ENCODE measurements at places on chromosomes 6 and 20.

DNA sequence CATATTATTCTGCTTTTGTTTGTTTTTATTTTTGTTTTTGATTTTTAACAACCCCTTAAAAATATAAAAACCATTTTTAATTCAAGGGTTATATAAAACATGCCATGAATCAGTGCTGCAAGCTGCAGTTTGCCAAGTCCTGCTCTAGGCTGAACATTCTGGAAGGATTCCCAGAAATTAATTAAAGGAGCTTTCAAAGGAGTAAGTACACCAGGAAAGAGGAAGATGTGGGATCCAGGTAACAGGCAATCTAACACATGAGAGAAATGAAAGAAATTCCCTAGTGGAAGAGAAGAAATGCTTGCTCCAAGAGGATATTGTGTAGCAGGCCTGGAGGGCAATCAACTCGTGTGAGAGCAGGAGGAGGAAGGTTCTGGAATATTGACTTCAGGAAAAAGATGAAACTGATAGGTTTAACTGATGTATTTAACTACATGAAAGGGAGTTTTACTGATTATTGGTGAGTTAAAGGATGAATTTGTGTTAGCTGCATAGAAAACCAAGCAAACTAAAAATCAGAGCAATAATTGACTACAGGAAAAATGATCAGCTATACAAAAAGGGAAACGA is 146.0 kb upstream of the PHACTR1 start:
- no peak for DNase-seq

DNA sequence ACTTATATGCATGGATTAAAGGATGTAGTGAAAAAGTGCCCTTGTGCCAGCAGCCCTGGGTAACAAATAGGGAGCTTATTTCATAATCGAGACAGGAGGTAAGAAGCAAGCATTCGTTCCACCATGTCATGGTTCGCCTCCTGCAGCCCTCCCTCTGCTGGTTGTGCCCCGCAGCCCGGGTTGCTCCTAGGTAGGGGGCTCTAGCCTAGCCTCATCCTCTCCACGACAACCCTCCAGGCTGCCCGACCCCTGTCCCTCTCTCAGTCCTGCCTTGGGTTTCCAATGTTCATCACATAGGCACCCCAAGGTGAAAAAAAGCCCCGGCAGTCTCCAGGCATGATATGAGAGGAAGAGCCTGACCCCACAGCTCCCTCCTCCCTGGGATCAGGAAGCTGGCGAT is 75.5 kb upstream of the SYNDIG1 start:
- DNase-seq: no peak

DNA sequence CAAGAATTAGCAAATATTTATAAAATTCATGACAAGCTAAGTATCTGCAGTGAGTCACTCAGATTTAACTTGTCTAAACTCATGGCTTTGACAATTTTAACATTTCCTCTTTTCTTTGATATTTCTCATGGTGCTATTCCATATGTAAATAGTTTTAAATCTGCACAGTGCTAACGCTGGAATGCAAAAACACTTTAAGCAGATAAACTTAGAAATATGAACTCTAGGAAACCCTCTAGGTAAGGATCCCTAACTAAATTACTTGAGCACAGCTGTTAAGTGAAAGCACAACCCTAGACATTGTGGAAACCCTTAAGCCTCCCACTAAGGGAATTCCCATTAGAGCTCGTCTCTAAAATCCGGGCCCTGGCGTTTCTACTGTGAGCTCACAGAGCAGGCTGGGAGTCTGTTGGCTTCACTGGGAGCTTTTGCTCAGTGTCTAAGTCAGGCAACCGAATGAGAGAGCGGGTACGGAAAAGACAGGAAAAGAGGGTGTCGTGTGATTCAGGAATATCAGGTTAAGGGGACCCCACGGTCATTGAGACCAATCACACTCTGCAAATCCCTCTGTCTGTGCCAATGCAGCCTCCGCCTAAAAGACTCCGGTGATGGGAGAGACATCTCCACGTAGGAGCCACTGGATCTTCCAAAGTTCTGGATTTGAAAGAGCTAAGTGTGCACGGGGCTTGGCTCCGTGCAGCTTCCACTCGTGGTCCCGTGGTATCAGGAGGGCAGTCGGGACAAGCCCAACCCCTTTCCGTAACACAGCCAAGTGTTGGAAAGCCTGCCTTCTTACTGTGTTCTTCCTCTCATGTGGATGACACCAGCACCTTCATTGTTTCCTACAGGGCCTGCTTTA is 112.3 kb upstream of the RPS6KA2 start:
- DNase-seq: no peak

DNA sequence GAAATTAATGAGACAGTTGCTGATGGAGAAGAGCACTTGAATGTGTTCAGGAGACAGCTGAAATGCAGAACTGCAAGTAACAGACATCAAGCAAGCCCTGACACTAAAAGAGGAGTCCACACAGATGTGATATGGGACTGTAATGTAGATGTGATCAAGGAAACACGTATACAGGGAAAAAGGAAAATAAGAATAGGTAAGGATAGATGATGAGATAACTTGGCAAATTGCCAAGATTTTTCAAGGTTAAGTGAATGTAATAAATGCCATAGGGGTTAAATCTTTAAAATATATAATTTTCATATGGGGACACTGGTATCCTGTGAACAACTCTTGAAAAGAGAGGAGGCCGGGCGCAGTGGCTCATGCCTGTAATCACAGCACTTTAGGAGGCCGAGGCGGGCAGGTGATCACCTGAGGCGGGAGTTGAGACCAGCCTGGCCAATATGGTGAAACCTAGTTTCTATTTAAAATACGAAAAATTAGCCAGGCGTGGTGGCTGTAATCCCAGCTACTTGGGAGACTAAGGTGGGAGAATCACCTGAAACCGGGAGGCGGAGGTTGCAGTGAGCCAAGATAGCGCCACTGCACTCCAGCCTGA is 7.2 kb upstream of the SNX14 start:
- DNase-seq: no peak

DNA sequence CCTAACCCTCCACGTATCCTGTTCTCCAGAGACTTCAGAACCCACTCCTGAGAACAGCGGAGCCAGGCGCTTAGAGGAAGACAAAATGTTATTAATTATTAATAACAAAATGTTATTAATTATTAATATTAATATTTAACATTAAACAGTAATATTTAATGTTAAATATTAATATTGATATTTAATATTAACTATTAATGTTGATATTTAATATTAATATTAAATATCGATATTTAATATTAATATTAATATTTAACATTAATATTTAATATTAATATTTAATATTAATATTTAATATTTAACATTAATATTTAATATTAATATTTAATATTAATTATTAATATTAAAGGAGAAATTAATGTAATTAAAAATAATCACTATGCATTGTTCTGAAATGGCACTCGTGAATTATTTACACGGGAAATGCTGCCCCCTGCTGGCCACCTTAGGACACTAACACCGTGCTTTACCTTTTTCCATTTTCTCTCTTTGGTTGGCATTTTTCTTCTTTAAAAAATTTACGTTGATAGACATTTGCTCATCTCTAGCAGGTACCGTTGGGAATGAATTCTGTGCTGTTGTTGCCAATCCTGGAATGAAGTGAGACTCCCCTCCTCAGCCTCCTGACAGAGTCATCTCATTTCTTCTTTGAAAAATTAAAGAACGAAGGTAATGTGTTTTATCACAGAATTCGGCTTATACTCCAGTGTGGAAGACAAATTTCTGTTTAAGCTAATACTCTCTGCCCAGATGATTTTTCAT is 7.5 kb upstream of the GGTLC1 start:
- peak; percentile 60 for DNase-seq

DNA sequence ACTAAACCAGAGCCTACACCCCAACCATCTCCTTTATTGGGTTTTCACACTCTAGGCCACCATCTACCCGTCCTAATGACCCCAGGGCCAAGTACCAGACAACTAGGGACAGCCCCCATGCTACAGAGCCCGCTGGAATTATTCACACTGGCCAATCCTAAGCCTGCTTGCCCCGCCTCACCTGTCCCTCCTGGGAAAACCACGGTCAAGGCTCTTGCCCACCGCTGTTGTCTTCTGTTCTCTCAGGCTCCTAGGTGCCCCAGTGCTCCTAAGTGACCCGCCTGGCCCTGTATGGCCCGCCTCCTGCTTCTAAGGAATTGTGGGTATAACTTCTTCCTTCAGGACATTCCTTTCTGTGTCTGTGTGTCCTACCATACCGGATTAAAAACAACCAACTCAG is 453.4 kb downstream of the CD83 start:
- no peak for DNase-seq

GRCh38 chr20:37837924-37838323 is 65.0 kb upstream of the VSTM2L start:
- no peak for DNase-seq

- DNase-seq: no peak
Measured at GRCh38 chr6:98920904-98921431, 26.8 kb downstream of the FBXL4 start.

DNA sequence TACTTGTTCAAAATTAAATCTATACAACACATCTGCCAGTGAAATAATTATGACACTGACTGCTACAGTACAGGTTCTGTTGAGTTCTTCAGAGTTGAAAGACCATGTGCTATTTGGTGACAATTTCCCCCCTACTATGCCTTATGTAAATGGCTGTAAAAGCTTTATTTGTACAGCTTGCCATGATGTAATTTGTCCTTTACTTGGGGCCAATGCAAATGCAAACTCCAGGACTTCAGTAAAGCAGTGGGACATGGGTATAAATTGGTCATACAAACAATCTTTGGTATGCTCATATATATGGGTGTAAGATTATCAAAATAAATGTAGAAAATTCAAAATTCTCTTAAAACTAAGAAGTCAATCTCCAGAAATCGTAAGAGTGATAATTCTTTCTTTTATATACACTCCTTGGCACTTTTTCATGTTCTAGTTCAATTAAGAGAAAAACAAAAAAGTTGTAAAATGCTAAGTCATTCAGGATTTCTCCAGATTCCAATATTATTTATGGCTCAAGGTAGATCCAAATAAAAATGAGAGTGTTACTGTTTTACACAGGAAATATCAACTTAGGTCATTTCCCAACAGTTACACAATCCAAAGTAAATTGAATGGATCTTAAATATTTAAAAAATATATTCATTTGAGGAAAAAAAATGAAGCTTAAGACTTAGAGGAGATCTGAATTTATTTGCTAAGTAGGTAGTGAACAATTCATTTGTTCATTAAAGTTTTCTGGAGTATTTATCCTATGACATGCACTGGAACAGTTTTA is 1310.5 kb upstream of the CITED2 start:
- no peak for DNase-seq

- DNase-seq: no peak
Measured at GRCh38 chr6:11762794-11763459, 15.7 kb downstream of the ADTRP start.

- no peak for DNase-seq
Measured at GRCh38 chr20:3802524-3803239, 6.6 kb downstream of the CDC25B start.

- no peak for DNase-seq
Measured at GRCh38 chr6:163489584-163489983, 75.1 kb downstream of the QKI start.

GRCh38 chr6:144617191-144617590 is 332.1 kb downstream of the UTRN start:
- DNase-seq: no peak

- DNase-seq: no peak
Measured at GRCh38 chr6:54291738-54292137, 16.5 kb upstream of the TINAG start.

GRCh38 chr20:38645980-38646858 is 44.6 kb downstream of the ARHGAP40 start:
- peak; percentile 82 for DNase-seq

Measured in activated CD4-positive, alpha-beta T cell treated with anti-CD3 and anti-CD28 coated beads for 24 hours (primary cell).